ENCODE measurements at places on chromosomes 16 and 17.

DNA sequence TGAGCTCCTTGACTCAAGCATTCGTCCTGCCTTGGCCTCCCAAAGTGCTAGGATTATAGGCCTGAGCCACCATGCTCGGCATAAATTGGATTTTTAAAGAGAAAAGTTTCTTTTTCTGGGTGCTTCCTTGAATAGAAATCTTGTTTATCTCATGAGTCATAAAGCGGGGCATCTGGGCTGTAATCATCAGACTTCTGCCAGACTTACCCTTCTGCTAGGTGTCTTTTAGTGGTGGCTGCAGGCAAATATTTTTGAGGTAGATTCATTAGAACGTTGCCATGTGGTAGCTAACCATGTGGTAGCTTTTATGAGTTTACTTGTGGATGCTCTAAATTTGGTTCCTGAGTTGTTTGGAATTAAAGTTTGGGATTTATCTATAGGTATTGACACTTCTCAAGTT, 13.4 kb downstream of the PGS1 start:
- DNase-seq = peak; percentile 66

DNA sequence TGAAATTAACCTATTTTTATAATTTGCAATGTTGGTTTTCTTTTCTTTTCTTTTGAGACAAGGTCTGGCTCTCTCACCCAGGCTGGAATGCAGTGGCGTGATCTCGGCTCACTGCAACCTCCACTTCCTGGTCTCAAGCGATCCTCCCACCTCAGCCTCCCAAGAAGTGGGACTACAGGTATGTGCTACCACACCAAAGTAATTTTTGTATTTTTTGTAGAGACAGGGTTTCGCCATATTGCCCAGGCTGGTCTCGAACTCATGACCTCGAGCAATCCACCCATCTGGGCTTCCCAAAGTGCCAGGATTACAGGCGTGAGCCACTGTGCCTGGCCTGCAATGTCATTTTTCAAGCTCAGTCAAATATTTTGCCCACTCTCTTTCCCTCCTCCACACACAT, 36.0 kb downstream of the MYH11 start:
- DNase-seq = no peak

GRCh38 chr16:72536723-72537435, 364.9 kb upstream of the PMFBP1 start:
- DNase-seq = peak; percentile 16

GRCh38 chr16:66266436-66267291, 99.8 kb upstream of the CDH5 start:
- no peak for DNase-seq

DNA sequence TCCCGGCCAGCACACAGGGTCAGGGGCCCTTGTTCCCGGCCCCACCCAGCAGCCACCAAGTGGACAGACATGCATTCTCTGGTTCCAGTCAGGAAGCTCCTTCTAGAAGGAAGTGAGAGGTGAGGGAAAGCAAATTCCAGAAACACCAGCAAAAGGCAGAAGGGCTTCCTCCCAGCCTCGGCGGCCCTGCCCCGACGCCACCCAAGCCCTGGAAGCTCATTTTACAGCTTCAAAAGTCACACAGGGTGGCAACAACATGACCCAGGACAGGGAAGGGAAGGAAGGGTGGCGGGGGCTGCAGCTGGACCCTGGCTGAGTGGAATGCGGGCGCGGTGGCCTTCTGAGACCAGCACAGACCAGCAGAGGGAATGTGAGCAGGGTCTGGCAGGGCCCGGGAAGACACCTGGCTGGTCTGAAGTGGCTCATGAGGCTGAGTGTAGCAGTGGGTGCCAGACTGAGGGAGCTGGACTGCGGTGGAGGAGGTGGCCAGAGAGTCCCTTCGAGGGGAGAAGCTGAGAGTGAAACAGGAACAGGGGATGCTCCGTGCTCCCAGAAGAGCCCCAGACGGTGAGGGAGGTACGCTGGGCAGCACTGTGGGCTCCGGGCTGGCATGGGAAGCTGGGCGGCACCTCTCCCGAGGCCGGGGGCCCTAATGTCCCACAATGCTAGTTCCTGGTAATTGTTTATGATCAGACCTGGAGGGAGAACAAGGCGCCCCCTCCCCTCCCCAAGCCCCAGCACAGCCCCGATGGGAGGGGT, 1.9 kb upstream of the UNC13D start:
- no peak for DNase-seq

DNA sequence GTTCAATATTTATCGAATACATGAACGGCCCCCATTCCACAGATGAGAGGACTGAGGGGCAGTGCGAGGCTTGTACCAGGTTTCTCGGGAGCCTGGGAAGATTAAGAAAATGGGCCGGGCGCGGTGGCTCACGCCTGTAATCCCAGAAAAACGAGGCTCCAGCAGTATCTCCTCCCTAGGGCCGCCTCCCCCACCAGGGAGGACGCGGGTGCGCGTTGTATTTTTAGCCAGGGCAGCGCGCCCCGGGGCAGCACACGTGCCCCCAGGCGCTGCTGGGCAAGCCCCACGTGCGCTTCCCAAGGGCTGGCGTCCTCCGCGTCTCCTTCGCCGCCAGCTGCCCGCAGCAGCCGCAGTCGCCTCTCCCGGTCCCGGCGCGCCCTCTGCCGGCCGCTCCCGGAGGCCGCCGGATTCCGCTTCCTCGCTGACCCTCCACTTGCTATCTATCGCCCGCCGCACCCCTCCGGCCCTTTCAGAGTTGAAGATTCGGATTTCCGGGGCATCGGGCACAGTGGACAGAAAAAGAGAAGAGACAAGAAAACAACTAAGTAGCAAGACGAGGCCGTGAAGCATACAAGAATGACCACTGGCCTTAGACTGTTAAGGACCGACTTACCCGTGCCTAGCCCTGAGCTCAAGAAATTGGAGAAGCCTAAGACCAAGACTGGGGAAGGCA, 1.9 kb upstream of the YBX2 start:
- DNase-seq = peak; percentile 92
